Left ventricle myocardium inferior (tissue), 1 donor: ENCODE measurements at places on chromosomes 7 and 10.

DNA sequence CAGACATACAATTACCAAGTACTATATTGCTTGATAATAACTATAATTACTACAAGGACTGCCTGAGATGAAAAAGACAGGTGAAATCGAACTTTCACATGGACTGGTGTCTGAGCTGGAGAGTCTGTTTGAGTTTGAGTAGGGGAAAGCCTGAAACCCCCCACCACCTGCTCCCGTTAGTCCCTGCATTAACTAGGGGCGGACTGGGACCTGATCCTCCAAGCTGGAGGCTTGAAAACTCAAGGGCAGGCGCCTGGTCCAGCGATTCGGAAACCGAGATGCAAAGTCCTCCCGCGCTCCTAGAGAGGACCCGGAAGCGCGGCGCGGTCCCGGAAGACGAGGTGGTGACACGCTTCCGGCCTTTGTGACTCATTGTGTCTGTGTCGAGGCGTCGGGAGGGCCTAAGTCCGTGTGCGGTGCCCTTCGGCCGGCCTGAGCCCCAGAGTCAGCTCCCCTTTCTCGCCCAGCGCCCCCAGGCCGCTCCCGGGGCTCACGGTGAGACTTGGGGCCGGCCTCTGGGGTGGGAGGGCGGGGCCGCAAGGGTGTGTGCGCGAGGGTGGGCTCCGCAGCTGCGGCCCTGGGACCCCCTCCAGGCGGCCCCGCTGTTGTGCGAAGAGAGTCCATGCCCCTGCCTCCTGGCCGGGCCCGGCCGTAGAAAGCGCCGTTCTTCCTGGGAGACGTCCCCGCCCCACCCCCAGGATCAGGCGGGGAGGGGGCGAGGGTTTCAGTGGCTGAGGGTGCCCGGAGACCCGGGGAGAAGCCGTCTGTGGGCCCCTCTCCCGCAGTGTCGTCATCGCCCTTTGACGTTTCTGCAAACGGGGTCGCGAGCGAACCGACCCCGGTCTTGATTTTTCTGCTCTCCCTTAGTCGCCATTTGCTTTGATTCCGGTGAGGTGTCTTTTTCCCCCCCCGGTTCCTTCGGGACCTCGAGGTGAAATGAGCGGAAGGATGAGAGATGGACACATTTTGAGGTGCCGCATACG, at the start of gene ZKSCAN1:
Gene ZKSCAN1 (plus strand): TSS at position 365 of the 983 bp plus-strand sequence. CDS start 7,911 bp downstream, outside the sequence.
- peak; percentile 84 for DNase-seq

GRCh38 chr7:120582916-120583315, 275.0 kb downstream of the TSPAN12 start:
- DNase-seq: no peak

DNA sequence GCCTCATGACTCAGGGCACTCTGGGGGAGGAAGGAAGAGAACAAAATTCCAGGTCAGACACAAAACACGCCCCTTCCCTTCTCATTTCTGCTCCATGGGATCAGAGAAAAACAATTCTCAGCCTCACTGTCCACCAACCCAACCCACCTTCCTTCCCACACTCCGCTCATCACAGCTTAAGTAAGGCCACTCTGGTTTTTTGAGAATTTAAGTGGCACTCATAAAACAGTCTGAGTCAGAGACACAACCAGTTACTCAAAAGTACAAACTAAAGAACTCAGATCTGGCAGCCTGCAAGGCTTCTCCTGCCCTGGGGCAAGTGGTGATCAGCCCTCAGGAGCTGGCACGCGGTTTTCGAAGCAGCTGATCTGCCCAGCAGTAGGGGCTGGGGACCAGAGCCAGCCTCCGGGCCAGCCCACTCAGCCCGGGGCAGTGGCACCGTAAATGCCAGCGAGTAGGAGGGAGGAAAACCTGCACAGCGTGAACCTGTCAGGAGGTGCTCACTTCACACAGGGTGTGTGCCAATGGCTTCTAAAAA, 39.1 kb upstream of the ABLIM1 start:
- peak; percentile 82 for DNase-seq

- DNase-seq: no peak
Measured at GRCh38 chr10:89030791-89031190, 40.2 kb downstream of the FAS start.

DNA sequence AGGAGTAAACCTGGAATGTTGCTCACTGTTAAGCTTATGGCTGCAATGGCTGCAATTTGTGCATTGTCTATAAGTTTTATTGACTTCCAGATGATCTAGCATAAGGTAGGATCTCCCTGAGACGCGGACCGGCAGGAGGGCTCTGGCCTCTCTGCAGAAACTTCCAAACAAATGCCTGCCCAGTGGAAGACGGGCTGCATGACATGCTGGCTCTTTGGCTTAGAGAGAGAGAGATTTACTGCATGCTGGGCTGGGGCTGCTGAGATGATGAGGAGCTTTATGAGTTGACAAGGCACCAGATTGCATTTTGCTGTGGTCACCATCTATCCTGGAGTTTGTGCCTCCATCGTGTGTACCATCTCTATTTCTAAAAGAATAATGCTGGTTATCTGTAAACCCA, 193.2 kb downstream of the GALNT17 start:
- DNase-seq: no peak

DNA sequence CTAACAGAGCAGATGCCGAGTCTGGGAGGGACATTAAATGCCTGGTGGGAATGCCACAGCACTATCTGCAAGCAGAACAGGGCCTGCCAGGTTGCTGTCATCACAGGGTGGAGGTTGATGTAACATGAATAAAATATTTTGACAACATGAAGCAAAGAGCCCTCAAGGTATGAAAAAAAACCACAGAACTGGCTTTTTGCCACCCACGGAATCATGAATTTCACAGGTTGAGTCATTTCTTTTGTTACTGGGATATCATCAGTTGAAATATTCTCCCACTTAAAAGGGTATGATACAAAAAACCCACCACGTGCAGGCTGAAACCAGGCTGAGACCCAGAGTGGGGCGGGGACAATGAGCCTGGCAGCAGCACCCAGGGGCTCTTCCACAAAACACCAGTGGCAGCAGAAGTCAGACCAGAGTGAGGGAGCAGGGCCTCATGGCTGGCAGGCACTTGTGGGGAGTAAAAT, 220.1 kb downstream of the TNS3 start:
- DNase-seq: peak; percentile 63
